GM23248 (cell line): ENCODE measurements at places on chromosomes 7 and 10. TPM values are rescaled to one million over a fixed set of nuclear protein-coding genes. Genes with fewer than 3 reads are reported as not detected.

GRCh38 chr7:106795877-106796231 lies 69.2 kb upstream of the PIK3CG start:
- DNase-seq, result no peak

DNA sequence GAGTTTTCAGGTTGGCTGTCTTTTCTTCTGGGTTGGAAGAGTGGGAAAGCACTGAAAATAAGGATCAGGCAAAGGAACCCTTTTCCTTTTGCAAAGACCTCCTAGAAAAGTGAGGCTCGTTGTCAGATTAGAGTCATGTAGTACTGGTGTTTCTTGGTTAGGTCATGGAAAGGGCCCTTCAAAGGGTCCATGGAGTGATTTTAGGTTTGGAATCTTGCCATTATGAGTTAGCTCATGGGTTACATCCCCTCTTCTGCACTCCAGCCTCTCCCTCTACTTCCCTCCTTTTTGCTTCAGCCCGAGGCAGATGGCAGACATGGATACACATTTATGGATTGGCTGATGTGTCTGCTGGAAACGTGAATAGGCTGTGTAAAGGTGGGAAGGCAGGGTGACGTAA lies 47.0 kb downstream of the CREB5 start:
- DNase-seq, result no peak

GRCh38 chr10:119518936-119519335 lies 23.6 kb downstream of the RGS10 start:
- DNase-seq, result no peak

The KAZALD1 gene
- polyA plus RNA-seq, result 34.1 and 34.4 TPM in 2 replicates

The POMZP3 gene
- 16.0 and 16.5 TPM in 2 replicates for polyA plus RNA-seq

The VSTM2A gene
- not detected in 2 replicates for polyA plus RNA-seq

The C10orf53 gene
- polyA plus RNA-seq, result not detected in 2 replicates

DNA sequence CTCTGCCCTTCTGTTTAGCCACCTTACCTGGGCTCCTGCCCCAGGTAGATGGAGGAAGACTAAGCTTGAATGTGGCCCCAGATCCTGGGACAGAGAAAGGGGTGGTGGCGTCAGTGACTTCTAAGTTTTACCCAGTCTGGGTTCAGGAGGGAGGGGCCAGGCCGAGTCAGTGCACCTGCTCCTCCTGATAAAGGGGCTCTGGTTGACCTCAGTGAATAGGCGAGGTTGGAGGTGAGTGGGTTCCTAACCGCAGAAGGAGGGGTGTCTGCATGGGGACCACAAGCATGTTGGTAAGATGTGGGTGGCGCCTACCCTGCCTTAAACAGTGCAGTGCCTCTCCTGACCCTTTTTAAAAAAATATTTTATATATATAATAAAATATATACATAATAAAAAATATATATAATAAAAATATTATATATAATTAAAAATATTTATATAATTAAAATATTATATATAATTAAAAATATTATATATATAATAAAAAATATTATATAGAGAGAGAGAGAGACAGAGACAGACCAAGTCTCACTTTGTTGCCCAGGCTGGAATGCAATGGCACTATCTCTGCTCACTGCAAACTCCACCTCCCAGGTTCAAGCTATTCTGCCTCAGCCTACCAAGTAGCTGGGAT lies 97.3 kb upstream of the GTF2I start:
- no peak for DNase-seq

DNA sequence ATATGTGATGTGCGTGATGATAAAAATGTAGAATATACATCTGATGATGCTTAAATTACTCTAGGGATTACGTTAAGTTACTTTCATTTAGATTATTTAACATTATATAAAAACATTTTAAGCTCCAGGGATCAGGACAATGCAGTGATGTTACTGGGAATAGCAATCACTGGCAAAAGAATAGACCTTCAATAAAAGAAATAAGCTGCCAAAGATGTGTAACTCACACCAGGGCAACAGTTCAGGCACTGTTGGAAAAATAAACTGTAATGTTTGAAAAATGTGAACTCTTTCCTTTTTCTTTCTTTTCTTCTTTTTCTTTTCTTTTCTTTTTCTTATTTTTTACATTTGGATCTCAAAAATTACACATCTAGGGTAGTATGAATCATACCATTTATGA lies 131.7 kb downstream of the SEMA3D start:
- no peak for DNase-seq

DNA sequence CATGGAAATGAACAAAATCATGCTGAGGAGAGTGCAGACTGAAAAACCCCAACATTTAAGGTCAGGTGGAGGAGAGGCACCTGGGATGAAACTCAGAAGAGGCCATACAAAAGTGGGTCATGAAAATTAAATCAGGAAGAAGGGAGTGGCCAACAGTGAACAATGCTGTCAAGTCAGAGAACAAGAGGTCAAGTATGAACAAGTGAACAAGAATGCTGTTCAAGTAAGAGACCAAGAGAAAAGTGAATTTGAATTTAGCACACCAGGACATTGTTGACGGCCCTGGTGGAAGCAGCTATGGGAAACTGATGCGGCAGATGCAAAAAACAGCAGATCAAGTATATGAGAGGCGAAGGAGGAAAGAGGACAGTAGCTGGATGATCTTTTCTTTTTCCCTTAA lies 7.9 kb downstream of the CEP41 start:
- DNase-seq, result peak; percentile 54

DNA sequence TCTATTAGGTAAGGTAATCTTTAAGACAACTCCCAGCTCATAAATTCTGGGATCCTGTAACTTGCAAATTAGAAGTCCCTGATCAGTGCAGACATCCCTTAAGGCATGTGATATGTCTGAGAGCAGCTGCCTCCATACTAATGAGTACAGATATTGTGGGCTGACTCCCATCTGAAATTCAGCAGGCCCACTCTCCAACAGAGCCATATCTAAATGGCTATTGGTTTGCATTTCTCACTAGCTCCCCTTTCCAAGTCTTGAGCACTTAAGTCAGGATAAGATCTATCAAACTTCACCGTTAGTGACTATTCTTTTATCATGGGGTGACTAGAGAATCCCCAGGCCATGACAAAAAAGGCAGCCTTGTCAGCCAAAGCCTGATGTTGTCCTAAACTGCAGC lies 785.4 kb downstream of the IPMK start:
- no peak for DNase-seq

- DNase-seq, result no peak
These were observed 198.7 kb downstream of the THSD7A start for GRCh38 chr7:11633310-11633709.
